ENCODE measurements at places on chromosomes 2 and 18. TPM values are rescaled to one million over a fixed set of nuclear protein-coding genes. Genes with fewer than 3 reads are reported as not detected.
A peak's percentile ranks its signal among the peaks of the same experiment; 100 is the strongest.

Gene ADAM23
- 4.2 TPM for total RNA-seq

GRCh38 chr18:22844190-22844589 is 88.9 kb upstream of the RBBP8 start:
- H3K27me3 ChIP-seq = no peaks in the 10 kb centered on the region
- DNase-seq = no peak
- no peaks in the 10 kb centered on the region for H3K4me1 ChIP-seq
- H3K36me3 ChIP-seq = no peaks in the 10 kb centered on the region

GRCh38 chr2:72630767-72631166 is 195.1 kb downstream of the EXOC6B start:
- no peaks in the 10 kb centered on the region for H3K36me3 ChIP-seq
- H3K4me3 ChIP-seq = no peak overlapping the region
- H3K27me3 ChIP-seq = no peaks in the 10 kb centered on the region
- no peak overlapping the region for H3K27ac ChIP-seq

Gene ALPG
- not detected for total RNA-seq

Gene AQP12A
- not detected for total RNA-seq

GRCh38 chr2:83388804-83389203 is 1070.3 kb downstream of the SUCLG1 start:
- no peaks in the 10 kb centered on the region for H3K27me3 ChIP-seq
- H3K4me1 ChIP-seq = no peaks in the 10 kb centered on the region
- no peaks in the 10 kb centered on the region for H3K36me3 ChIP-seq
- no peak overlapping the region for H3K4me3 ChIP-seq

Gene CRYGC
- not detected for total RNA-seq

DNA sequence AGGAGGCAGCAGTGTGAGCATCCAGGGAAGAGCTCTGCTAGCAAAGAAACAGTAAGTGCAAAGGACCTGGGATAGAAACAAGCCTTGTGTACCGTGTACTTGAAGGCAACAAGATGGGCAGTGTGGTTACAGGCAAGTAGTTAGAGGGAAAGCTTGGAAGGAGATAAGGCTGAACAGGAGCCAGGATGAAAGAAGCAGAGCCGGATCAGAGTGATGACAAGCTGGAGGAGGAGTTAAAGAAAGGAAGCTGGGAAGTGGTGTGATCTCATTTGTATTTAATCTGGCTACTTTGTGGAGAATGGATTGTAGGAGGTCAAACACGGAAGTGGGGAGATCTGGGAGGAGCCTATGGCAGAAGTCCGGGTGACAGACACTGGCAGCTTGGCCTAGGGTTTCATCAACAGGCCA is 44.7 kb upstream of the VPS54 start:
- H3K36me3 ChIP-seq = no peaks in the 10 kb centered on the region
- DNase-seq = no peak
- peak overlapping the region; percentile 56 for H3K27ac ChIP-seq
- no peak overlapping the region for H3K4me3 ChIP-seq
- peaks cover 22% of the 10 kb centered on the region for H3K4me1 ChIP-seq

Gene MAP2
- 0.38 TPM for total RNA-seq

DNA sequence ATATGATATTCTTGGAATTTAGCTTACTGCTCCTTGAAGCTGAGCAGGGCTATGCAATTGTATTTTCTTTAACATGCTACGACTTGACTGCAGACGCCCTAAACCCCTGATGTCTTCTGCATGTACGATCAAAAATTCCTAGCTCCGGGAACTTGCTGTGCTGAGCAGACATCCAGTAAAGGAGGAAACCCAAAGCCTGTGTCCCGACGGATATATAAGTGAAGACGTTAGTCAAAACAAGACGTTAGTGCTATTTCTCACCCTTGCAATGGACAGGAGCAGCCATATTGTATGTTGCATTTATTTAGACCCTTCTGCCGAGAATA is 51.5 kb downstream of the SETBP1 start:
- H3K27me3 ChIP-seq = no peaks in the 10 kb centered on the region
- H3K27ac ChIP-seq = no peak overlapping the region
- H3K4me1 ChIP-seq = no peaks in the 10 kb centered on the region
- no peak for DNase-seq

DNA sequence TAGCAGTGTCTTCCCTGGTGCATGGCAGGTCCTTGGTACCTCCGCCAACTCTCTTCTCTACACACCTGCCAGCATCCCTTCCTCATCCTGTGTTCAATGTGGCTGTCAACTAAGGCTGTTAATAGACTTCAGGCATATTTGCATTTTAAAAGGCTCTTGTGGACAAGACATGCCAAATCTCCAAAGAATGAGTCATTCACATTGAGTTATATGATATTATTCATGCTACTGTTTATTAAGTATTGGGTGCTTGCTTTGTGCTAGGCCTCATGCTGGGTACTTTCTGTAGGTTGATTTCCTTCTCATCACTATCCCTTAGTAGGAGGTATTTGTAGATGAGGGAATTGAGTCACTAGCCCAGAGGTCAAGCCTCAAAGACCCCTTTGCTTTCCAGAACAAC is 5.2 kb downstream of the MYO1B start:
- no peak for DNase-seq
- no peaks in the 10 kb centered on the region for H3K4me1 ChIP-seq
- H3K36me3 ChIP-seq = no peaks in the 10 kb centered on the region
- H3K4me3 ChIP-seq = no peak overlapping the region
- no peaks in the 10 kb centered on the region for H3K27me3 ChIP-seq
- H3K27ac ChIP-seq = no peak overlapping the region

DNA sequence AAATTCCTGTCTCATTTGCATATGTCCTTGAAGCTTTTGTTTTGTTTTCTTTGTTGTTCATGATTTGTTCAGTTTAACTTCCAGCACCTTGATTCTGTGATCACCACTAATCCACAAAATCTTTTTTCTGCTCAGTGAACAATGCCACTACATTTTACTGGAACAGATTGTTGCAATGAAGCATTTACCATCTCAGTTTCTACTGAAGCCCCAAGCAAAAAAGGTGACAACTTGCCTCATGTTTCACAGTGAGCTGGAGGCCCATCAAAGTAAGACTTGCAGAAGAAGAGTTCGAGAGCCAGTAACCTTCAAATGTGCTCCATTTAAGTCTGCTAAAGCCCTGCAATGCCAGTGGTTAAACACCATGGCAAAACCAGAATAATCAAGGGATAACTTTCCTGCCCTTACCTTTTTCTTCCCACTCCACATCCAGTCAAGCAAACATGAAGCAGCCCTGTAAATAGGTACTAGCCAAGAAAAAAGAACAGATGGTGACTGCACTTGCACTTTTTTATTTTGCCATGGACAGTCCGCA is 25.7 kb upstream of the PDE1A start:
- no peak for DNase-seq
- H3K4me1 ChIP-seq = no peaks in the 10 kb centered on the region
- H3K27ac ChIP-seq = no peak overlapping the region
- no peaks in the 10 kb centered on the region for H3K27me3 ChIP-seq
- no peak overlapping the region for H3K4me3 ChIP-seq
- H3K36me3 ChIP-seq = no peaks in the 10 kb centered on the region
